Spinal cord (tissue), 10 donors: ENCODE measurements at places on chromosomes 2 and 18. TPM values are rescaled to one million over a fixed set of nuclear protein-coding genes. Genes with fewer than 3 reads are reported as not detected.

Gene MATN3
- total RNA-seq = 4.1 TPM

DNA sequence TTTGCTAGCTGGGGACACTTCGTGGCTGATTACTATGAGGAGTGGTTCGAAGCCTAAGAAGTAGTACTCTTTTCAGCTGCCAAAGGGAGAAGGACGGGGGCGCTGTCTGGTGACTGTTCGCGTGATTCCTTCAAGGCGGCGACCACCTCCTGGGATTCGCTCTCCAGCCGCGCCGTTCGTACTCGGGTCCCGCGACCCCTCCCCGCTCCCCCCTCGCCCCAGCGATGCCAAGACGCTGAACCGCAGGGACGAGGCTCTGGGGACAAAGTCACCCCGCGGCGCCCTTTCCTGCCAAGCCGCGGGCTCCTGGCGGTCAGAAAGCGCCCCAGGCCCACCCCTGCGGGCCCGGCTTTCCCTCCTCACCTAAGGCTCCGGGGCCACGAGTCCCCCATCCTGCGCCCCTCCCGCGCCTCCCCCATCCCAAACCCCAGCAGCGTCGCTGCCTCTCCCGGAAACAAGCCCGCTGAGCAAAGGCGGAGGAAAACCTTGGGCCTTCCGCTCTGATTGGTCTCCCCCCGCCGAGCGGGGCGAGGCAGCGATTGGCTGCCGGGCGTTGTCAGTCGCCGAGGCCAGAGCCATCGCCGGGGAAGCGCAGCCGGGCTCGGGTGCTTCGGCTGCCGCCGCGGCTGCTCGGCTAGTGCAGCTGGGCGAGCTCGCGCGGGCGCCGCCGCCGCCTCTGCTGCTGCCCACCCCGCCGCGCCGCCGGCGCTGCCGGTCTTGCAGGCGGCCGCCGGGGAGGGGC is 404.3 kb downstream of the XIRP2 start:
- H3K36me3 ChIP-seq = no peaks in the 10 kb centered on the region
- peak within 1 kb of the TSS; percentile 90 for H3K4me3 ChIP-seq
- DNase-seq = peak; percentile 86

Gene GLI2
- 5.0 TPM for total RNA-seq

- H3K27me3 ChIP-seq = no peaks in the 10 kb centered on the region
- H3K36me3 ChIP-seq = no peaks in the 10 kb centered on the region
- peaks cover 8% of the 10 kb centered on the region for H3K4me1 ChIP-seq
- DNase-seq = no peak
- no peak overlapping the region for H3K4me3 ChIP-seq
These were observed 316.1 kb upstream of the MYT1L start for GRCh38 chr2:2647141-2647541.

DNA sequence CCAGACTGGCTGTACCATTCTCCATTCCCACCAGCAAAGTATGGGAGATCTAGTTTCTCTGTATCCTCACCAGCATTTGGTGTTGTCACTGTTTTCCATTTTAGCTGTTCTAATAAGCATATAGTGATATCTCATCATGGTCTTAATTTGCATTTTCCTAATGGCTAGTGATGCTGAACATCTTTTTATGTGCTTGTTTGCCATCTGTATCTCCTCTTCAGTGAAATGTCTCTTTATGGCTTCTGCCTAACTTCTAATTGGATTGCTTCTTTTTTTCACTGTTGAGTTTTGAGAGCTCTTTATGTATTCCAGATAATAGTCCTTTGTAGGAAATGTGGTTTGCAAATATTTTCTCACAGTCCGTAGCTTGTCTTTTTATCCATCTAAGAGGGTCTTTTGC is 18.9 kb upstream of the BIN1 start:
- H3K4me3 ChIP-seq = no peak overlapping the region
- no peaks in the 10 kb centered on the region for H3K27me3 ChIP-seq
- H3K4me1 ChIP-seq = peaks cover 13% of the 10 kb centered on the region
- no peak overlapping the region for H3K27ac ChIP-seq

GRCh38 chr2:189719571-189719970 is 43.0 kb downstream of the OSGEPL1 start:
- H3K36me3 ChIP-seq = no peaks in the 10 kb centered on the region
- DNase-seq = no peak
- no peak overlapping the region for H3K4me3 ChIP-seq

Gene CD207
- 0.06 TPM for total RNA-seq

- no peak overlapping the region for H3K27ac ChIP-seq
- H3K27me3 ChIP-seq = no peaks in the 10 kb centered on the region
- H3K36me3 ChIP-seq = no peaks in the 10 kb centered on the region
- no peaks in the 10 kb centered on the region for H3K4me1 ChIP-seq
These were observed 33.9 kb upstream of the EVA1A start for GRCh38 chr2:75594596-75594995.

GRCh38 chr2:195138435-195138834 is 518.6 kb upstream of the SLC39A10 start:
- no peak overlapping the region for H3K27ac ChIP-seq
- no peaks in the 10 kb centered on the region for H3K4me1 ChIP-seq
- DNase-seq = no peak
- no peaks in the 10 kb centered on the region for H3K36me3 ChIP-seq
- H3K27me3 ChIP-seq = no peaks in the 10 kb centered on the region
- no peak overlapping the region for H3K4me3 ChIP-seq

- H3K27ac ChIP-seq = no peak overlapping the region
- DNase-seq = no peak
- H3K4me3 ChIP-seq = no peak overlapping the region
- peaks cover 6% of the 10 kb centered on the region for H3K4me1 ChIP-seq
These were observed 185.4 kb upstream of the FAM98A start for GRCh38 chr2:33784488-33784887.

- H3K4me3 ChIP-seq = no peak overlapping the region
- no peaks in the 10 kb centered on the region for H3K36me3 ChIP-seq
- H3K27me3 ChIP-seq = no peaks in the 10 kb centered on the region
- no peaks in the 10 kb centered on the region for H3K4me1 ChIP-seq
- DNase-seq = no peak
These were observed 202.1 kb upstream of the ACVR2A start for GRCh38 chr2:147642765-147643164.

DNA sequence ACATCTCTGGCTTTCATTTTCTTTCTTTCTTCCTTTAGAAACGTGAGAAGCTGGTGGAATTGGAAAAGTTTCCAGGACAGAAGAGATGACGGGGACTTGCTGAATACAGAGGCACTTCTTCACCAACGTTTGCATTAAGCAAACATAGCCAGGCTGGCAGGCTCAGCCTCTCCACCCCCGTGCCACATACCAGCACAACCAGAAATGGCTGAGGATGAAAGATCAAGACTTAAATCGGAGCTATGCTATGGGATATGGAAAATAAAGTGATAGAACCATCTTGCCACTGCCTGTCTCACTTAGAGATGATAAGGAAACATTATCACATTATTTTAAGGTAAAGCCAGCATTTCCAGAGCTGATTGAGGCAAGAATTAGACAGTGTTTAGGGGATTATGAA is 483.3 kb downstream of the BCL11A start:
- H3K36me3 ChIP-seq = no peaks in the 10 kb centered on the region
- H3K4me3 ChIP-seq = no peak overlapping the region
- DNase-seq = no peak
- no peaks in the 10 kb centered on the region for H3K27me3 ChIP-seq
- H3K4me1 ChIP-seq = peaks cover 5% of the 10 kb centered on the region

Gene CACNB4
- total RNA-seq = 62.9 TPM

Gene ARHGEF33
- total RNA-seq = 4.0 TPM

DNA sequence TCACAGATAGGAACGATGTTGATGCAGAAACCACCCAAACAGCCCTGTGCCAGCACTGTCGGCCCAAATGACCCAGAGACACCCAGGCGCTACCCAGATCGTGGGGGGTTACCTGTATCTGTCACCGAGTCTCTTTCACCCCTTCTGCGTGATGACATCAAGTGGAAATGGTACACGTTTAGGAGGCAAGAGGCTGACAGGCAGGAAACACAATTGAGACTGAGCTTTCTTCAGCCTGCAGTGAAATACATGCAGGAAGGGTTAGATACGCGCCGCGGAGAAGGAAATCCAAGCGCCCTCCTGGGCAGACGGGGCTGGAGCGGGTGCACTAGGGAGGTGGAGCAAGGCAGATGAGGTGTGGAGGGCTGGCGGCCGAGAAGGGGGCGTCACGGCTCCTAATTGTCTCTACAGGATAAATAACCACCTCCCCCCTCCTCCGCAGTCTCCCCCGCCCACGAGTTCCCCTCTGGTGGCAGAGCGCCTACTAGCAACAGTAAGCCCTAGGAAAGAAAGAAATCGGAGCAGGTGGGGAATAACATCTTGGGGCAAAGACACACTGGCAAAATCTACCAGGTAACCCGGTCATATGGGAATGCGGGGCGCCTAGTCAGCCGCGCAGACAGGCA is at the start of gene RNF152:
Gene RNF152, minus strand, starts transcription at position 325 of the 626 bp plus-strand sequence. CDS start 76,544 bp downstream, outside the sequence.
- no peak for DNase-seq
- H3K36me3 ChIP-seq = no peaks in the 10 kb centered on the region
- H3K4me3 ChIP-seq = peak within 1 kb of the TSS; percentile 49
- H3K27ac ChIP-seq = peak within 1 kb of the TSS; percentile 22
- H3K27me3 ChIP-seq = peaks cover 9% of the 10 kb centered on the region

DNA sequence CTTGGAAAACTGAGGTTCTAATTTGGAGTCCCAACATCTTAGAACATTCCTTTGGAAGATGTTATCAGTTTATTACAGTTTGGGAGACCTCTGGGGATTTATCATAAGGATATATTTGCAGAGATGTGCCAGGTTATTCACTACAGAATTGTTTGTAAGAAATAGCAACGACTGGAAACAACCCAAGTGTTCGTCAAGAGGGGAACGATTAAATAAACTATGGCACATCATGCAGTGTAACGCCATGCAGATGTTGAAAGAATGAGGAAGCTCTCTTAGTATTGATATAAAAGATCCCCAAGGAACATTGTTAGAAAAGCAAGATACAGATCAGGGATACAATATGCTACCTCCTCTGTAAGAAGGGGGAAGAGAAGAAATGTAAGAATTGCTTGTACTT is 210.6 kb downstream of the TMEM247 start:
- no peak overlapping the region for H3K27ac ChIP-seq
- H3K36me3 ChIP-seq = no peaks in the 10 kb centered on the region
- H3K4me1 ChIP-seq = no peaks in the 10 kb centered on the region
- H3K27me3 ChIP-seq = no peaks in the 10 kb centered on the region
- DNase-seq = no peak

Gene RAPH1
- 25.3 TPM for total RNA-seq

DNA sequence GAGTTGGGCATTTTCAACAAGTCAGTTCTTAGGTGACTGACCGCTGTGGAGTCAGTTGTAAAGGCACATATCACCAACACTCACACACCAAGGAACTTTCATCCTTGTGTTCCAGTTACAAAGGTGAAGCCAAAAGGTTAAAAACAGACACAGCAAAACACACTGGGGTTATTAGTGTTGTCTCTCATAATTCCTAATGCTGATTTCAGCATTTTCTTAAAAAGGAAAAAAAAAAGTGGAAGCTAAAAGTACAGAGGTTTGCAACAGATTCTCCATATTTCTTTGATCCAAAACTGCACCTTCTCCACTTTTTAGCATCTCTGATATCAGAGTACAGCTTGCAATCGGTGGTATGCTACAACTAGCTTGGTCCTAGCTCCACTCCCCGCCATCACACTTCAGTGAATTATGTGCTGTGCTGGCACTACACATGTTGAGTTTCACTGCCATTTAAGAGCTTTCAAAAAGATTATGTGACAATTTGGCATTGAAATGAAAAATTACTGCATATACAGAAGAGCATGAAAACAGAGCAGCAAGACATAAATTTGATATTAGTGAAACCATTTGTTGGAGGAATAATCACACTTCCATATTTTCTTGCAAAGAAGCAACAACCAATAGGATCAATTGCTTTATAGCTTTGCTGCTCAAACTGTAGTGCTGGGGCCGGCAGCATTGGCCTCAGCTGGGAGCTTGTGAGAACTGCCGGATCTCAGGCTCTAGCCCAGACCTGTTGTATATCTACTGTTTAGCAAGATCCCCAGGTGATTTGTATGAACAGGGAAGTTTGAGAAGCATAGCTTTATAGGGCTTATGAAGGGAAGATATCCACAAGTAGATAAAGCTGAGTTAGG is 62.3 kb upstream of the DAPL1 start:
- no peak overlapping the region for H3K27ac ChIP-seq
- no peaks in the 10 kb centered on the region for H3K36me3 ChIP-seq
- peaks cover 5% of the 10 kb centered on the region for H3K27me3 ChIP-seq
- H3K4me1 ChIP-seq = peaks cover 25% of the 10 kb centered on the region

GRCh38 chr2:106267997-106268396 is 73.9 kb upstream of the UXS1 start:
- no peak for DNase-seq
- no peak overlapping the region for H3K27ac ChIP-seq
- H3K27me3 ChIP-seq = peaks cover 3% of the 10 kb centered on the region
- H3K4me3 ChIP-seq = no peak overlapping the region
